ENCODE measurements at places on chromosomes 2 and 18.

DNA sequence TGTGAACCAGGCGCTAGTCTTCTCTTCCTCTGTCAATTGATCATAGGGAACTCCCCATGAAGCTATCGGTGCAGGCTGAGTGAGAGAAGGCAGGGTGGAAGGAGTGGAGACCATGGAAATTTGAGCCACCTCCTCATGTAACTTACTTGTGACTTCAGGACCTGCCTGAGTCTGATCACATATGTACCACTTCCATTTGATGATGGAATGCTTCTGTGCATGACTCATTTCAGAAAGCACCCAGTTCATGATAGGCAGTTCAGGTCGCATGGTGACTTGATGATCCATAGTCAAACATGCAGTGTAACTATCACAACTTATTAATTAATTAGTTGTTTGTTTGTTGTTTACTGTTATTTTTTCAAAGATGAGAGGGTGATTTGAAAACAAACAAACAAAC lies 1296.7 kb downstream of the SUCLG1 start:
- no peaks in the 10 kb centered on the region for H3K4me1 ChIP-seq
- DNase-seq, result no peak

DNA sequence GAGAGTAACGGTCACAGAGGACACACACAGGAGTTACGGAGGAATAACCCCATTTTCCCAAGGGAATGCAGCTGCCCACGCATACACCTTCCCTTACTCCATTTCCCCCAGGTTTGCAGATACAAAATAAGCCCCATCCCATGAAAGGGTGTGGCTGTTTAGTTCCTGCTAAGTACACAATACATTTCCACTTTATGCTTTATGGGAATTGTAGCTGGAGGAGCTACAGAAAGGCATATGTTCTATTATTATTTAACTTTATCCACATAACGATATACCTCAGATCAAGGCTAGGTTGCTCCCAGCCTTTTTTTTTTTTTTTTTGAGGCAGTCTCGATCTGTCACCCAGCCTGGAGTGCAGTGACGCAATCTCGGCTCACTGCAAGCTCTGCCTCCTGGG lies 22.7 kb upstream of the INO80D start:
- DNase-seq, result no peak
- no peaks in the 10 kb centered on the region for H3K27me3 ChIP-seq
- H3K27ac ChIP-seq, result no peak overlapping the region
- peaks cover 10% of the 10 kb centered on the region for H3K36me3 ChIP-seq
- no peaks in the 10 kb centered on the region for H3K4me1 ChIP-seq
- no peak overlapping the region for H3K4me3 ChIP-seq

- no peaks in the 10 kb centered on the region for H3K4me1 ChIP-seq
- H3K4me3 ChIP-seq, result no peak overlapping the region
- no peak overlapping the region for H3K27ac ChIP-seq
- H3K27me3 ChIP-seq, result peaks cover 12% of the 10 kb centered on the region
- no peaks in the 10 kb centered on the region for H3K36me3 ChIP-seq
- DNase-seq, result no peak
Measured at GRCh38 chr2:100628506-100628905, 65.7 kb downstream of the PDCL3 start.

- no peaks in the 10 kb centered on the region for H3K27me3 ChIP-seq
- H3K27ac ChIP-seq, result peak within 1 kb of the TSS; percentile 72
- H3K4me3 ChIP-seq, result peak within 1 kb of the TSS; percentile 48
- peak; percentile 25 for DNase-seq
- H3K4me1 ChIP-seq, result no peaks in the 10 kb centered on the region
Measured at GRCh38 chr2:230225486-230225885, at the start of gene SP140. SP140 (plus strand) TSS chr2:230225736; CDS start chr2:230225845, 109 bp downstream.

GRCh38 chr2:69010437-69011194 lies 2.4 kb upstream of the ANTXR1 start:
- H3K27ac ChIP-seq, result no peak overlapping the region
- no peaks in the 10 kb centered on the region for H3K27me3 ChIP-seq
- no peak overlapping the region for H3K4me3 ChIP-seq
- no peaks in the 10 kb centered on the region for H3K36me3 ChIP-seq
- DNase-seq, result no peak

DNA sequence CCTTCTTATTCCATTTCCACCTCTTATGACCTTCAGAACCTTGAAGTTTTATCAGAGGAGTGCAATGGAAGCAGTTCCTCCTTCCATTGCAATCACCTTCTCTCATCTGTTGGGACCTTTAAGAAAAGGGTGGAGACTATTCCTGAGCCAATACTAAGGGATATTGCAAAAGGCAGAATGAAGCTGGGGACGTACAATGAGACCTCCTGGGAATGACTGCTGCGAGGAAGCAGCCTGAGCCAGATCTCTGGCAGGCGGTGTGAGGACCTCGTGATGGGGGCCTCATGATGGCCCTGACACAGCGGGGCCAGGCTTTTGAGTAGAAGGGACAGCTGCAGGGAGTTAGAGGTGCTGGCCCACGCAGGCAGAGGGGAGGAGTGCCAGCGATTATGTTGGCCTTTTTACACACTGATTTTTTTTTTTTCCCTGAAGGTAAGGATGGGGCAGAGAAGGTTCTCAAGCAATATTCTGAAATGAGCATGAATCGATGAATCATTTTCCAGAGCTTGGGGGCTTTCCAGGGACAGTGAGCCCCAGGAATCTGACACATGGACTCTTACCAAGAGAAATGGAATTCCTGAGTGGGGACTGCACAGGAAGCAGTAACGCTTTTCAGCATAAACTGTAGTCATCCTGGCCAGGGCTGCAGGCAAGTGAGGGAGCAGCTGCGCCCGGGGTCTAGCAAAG lies 40.0 kb upstream of the LAPTM4A start:
- H3K27ac ChIP-seq, result no peak overlapping the region
- H3K36me3 ChIP-seq, result no peaks in the 10 kb centered on the region

- peak overlapping the region; percentile 46 for H3K27ac ChIP-seq
- no peak overlapping the region for H3K4me3 ChIP-seq
- peaks cover 69% of the 10 kb centered on the region for H3K4me1 ChIP-seq
- no peaks in the 10 kb centered on the region for H3K27me3 ChIP-seq
Measured at GRCh38 chr2:128282246-128282975, 36.3 kb downstream of the HS6ST1 start.

GRCh38 chr2:135386993-135387392 lies 144.0 kb downstream of the ZRANB3 start:
- H3K4me3 ChIP-seq, result no peak overlapping the region
- no peak for DNase-seq
- no peaks in the 10 kb centered on the region for H3K27me3 ChIP-seq
- no peaks in the 10 kb centered on the region for H3K36me3 ChIP-seq
- H3K27ac ChIP-seq, result no peak overlapping the region

- H3K27ac ChIP-seq, result peak overlapping the region; percentile 23
- H3K36me3 ChIP-seq, result no peaks in the 10 kb centered on the region
- H3K4me3 ChIP-seq, result no peak overlapping the region
- H3K27me3 ChIP-seq, result no peaks in the 10 kb centered on the region
Measured at GRCh38 chr2:31318361-31319336, 84.7 kb downstream of the EHD3 start.

DNA sequence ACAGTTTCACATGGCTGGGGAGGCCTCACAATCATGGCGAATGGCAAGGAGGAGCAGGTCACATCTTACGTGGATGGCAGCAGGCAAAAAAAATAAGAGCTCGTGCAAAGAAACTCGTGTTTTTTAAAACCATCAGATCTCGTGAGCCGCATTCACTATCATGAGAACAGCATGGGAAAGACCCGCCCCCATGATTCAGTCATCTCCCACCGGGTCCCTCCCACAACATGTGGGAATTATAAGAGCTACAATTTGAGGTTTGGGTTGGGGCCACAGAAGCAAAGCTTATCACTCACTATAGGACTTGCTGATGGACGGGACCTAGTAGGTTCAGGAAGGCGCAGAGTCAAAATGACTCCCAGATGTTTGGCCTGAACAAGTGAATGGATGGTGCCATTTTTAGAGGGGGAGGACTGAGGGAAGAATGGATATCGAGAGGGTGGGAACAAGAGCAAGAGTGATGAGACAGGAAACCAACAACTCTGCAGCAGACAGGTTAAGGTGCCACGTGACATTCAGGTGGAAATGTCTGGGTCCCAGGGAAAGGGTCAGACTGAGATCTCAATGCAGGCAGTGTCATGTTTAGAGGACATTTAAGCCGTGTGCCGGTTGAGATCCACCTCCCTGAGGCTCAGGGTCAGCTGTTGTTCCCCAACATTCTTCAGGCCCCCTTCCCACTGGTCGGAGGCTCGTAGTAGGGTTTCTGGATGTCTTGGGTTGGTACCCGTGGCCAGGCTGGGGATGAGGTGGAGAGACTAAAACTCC lies 85.7 kb downstream of the MYCN start:
- H3K4me1 ChIP-seq, result no peaks in the 10 kb centered on the region
- no peaks in the 10 kb centered on the region for H3K27me3 ChIP-seq
- no peak for DNase-seq
- H3K36me3 ChIP-seq, result no peaks in the 10 kb centered on the region

DNA sequence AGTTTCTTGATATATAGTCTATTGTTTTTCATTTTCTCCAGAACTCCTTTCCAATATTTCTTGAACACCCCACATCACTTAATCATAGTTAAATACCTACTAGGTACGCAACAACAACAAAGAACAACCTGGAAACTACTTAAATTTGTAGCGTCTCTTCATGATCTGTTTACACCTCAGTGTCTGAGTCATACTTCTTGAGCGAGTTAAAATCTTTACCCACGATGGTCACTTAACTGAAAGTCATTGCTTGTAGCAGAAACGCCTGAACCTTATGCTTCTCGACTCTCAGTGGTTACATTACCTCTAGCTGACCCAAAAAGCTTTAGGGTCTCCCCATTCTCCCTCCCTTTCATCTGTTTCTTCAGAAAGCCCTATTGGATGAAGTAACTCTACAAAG lies 131.3 kb downstream of the EN1 start:
- no peak overlapping the region for H3K4me3 ChIP-seq
- H3K27ac ChIP-seq, result no peak overlapping the region
- H3K4me1 ChIP-seq, result no peaks in the 10 kb centered on the region
- H3K36me3 ChIP-seq, result no peaks in the 10 kb centered on the region
- H3K27me3 ChIP-seq, result no peaks in the 10 kb centered on the region

DNA sequence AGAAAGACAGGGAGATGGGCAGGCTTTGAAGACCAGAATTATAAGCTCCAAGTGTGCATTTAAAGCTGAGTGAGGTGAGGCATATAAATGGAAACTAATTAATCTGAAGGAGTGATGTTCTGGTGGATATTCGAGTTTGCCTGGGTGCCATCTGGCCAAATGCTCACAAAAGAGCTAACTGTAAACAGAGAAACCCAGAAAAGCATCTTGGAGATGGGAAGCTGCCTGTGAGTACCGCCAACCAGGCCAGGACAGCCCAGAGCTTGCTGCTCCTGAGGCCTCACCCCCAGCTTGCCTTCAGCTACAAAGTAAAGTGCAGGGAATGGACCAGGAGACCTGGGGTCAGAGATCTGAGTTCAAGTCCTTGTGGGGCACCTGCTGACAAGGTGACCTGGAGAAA lies 446.1 kb upstream of the MYT1L start:
- no peaks in the 10 kb centered on the region for H3K4me1 ChIP-seq
- H3K27ac ChIP-seq, result no peak overlapping the region
- no peaks in the 10 kb centered on the region for H3K27me3 ChIP-seq
- no peak overlapping the region for H3K4me3 ChIP-seq
- no peaks in the 10 kb centered on the region for H3K36me3 ChIP-seq
- DNase-seq, result no peak

- no peak overlapping the region for H3K27ac ChIP-seq
- no peaks in the 10 kb centered on the region for H3K4me1 ChIP-seq
- no peaks in the 10 kb centered on the region for H3K27me3 ChIP-seq
- H3K36me3 ChIP-seq, result no peaks in the 10 kb centered on the region
- H3K4me3 ChIP-seq, result no peak overlapping the region
Measured at GRCh38 chr18:32877371-32877770, 104.5 kb upstream of the KLHL14 start.

GRCh38 chr2:186575302-186575701 lies 14.6 kb upstream of the ITGAV start:
- no peaks in the 10 kb centered on the region for H3K27me3 ChIP-seq
- no peak overlapping the region for H3K27ac ChIP-seq
- H3K36me3 ChIP-seq, result no peaks in the 10 kb centered on the region
- H3K4me3 ChIP-seq, result no peak overlapping the region

- DNase-seq, result no peak
- H3K4me1 ChIP-seq, result peaks cover 13% of the 10 kb centered on the region
- H3K36me3 ChIP-seq, result no peaks in the 10 kb centered on the region
Measured at GRCh38 chr18:37566479-37567060, 972 bp upstream of the CELF4 start.

GRCh38 chr18:55444536-55444935 lies 143.5 kb downstream of the TCF4 start:
- H3K36me3 ChIP-seq, result no peaks in the 10 kb centered on the region
- H3K27ac ChIP-seq, result no peak overlapping the region
- H3K4me3 ChIP-seq, result no peak overlapping the region
- no peak for DNase-seq
- H3K4me1 ChIP-seq, result no peaks in the 10 kb centered on the region
- no peaks in the 10 kb centered on the region for H3K27me3 ChIP-seq

GRCh38 chr2:195363496-195363895 lies 293.5 kb upstream of the SLC39A10 start:
- no peaks in the 10 kb centered on the region for H3K36me3 ChIP-seq
- H3K4me3 ChIP-seq, result no peak overlapping the region
- no peaks in the 10 kb centered on the region for H3K4me1 ChIP-seq

DNA sequence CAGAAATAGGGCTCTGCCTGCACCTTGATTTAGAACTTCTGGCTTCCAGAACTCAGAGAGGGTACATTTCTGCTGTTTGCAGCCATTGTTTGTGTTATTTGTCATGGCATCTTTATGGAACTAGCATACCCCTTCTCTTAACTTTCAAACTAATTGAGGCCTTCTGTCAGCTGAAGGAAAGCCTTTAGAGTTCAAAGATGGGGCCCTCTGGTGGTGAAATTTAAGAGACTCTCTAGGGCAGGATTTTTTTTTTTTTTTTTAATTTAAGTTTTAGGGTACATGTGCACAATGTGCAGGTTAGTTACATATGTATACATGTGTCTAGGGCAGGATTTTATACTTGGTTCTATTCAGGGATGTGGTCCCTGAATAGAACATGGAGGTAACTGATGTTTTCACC lies 260.6 kb upstream of the LINC00305 start:
- H3K27ac ChIP-seq, result no peak overlapping the region
- no peaks in the 10 kb centered on the region for H3K36me3 ChIP-seq
- no peaks in the 10 kb centered on the region for H3K4me1 ChIP-seq
- H3K4me3 ChIP-seq, result no peak overlapping the region
- no peaks in the 10 kb centered on the region for H3K27me3 ChIP-seq

- DNase-seq, result no peak
- H3K4me3 ChIP-seq, result no peak overlapping the region
- peaks cover 13% of the 10 kb centered on the region for H3K4me1 ChIP-seq
Measured at GRCh38 chr2:31957354-31958139, 53.3 kb downstream of the MEMO1 start.

GRCh38 chr2:138536302-138536701 lies 34.7 kb downstream of the SPOPL start:
- no peak overlapping the region for H3K4me3 ChIP-seq
- no peak overlapping the region for H3K27ac ChIP-seq
- DNase-seq, result no peak
- H3K36me3 ChIP-seq, result no peaks in the 10 kb centered on the region

- no peaks in the 10 kb centered on the region for H3K36me3 ChIP-seq
- no peaks in the 10 kb centered on the region for H3K27me3 ChIP-seq
- no peak overlapping the region for H3K27ac ChIP-seq
- no peak overlapping the region for H3K4me3 ChIP-seq
- no peak for DNase-seq
Measured at GRCh38 chr2:136183097-136183496, 65.1 kb upstream of the CXCR4 start.

GRCh38 chr2:174627216-174627615 lies 29.6 kb upstream of the WIPF1 start:
- H3K4me1 ChIP-seq, result no peaks in the 10 kb centered on the region
- no peaks in the 10 kb centered on the region for H3K27me3 ChIP-seq
- no peak overlapping the region for H3K27ac ChIP-seq

Data from esophagus squamous epithelium (tissue), 5 donors.